ENCODE measurements at places on chromosomes 6 and 20. TPM values are rescaled to one million over a fixed set of nuclear protein-coding genes. Genes with fewer than 3 reads are reported as not detected.

- DNase-seq = no peak
These were observed 72.4 kb downstream of the GPX5 start for GRCh38 chr6:28597924-28598722.

SNAP25 gene
- total RNA-seq = 6.9 TPM

SCUBE3 gene
- 0.05 TPM for total RNA-seq

THBD gene
- total RNA-seq = not detected

DEFB112 gene
- not detected for total RNA-seq

- DNase-seq = no peak
These were observed 488.4 kb downstream of the PHF3 start for GRCh38 chr6:64123761-64124633.

MAP7 gene
- total RNA-seq = 1.4 TPM

DNA sequence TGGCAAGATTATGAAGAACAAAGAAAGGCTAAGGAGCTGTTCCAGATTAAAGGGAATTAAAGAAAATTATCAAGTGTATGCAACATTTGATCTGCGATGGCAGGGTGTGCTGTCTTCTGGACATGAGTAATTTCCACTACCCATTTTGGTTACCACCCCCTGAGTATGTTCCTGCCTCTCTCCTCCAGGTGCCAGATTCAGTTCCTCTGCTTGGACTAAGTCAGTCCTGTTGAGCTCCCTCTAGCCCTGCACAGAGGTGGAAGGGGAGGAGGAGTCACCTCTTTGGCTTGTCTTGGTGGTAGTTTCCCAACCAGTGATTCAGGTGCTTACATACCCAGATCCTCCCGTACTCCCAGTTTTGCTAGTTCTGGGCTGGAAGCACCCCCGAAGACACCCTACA, 22.2 kb upstream of the SNRPB2 start:
- DNase-seq = no peak

GRCh38 chr20:32226391-32226790, 18.7 kb downstream of the POFUT1 start:
- no peak for DNase-seq

ADGRF4 gene
- not detected for total RNA-seq

- DNase-seq = peak; percentile 87
These were observed 147.8 kb upstream of the RALGAPA2 start for GRCh38 chr20:20860078-20860806.
